Spleen (tissue), 13 donors: ENCODE measurements at places on chromosomes 16 and 17. TPM values are rescaled to one million over a fixed set of nuclear protein-coding genes. Genes with fewer than 3 reads are reported as not detected.

DNA sequence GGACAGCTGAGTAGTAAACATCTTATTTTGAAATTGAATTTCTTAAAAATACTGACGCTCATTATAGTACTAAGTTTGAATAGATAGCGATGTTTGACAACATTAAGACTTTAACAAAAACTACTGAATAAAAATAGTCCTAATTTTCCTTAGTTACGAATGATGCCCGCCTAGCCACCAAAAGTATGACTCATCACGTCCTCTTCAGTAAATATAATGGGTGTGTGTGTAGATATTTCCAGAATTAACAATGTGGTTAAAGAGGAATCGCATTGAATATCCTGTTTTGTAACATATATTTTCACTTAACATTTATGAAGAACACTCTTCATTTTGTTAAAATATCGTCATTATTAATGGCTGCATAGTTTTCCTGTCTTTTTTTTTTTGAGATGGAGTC, 187.6 kb downstream of the MYO1D start:
- DNase-seq = no peak

GRCh38 chr17:52106638-52107261, 51.8 kb downstream of the CA10 start:
- DNase-seq = no peak

DNA sequence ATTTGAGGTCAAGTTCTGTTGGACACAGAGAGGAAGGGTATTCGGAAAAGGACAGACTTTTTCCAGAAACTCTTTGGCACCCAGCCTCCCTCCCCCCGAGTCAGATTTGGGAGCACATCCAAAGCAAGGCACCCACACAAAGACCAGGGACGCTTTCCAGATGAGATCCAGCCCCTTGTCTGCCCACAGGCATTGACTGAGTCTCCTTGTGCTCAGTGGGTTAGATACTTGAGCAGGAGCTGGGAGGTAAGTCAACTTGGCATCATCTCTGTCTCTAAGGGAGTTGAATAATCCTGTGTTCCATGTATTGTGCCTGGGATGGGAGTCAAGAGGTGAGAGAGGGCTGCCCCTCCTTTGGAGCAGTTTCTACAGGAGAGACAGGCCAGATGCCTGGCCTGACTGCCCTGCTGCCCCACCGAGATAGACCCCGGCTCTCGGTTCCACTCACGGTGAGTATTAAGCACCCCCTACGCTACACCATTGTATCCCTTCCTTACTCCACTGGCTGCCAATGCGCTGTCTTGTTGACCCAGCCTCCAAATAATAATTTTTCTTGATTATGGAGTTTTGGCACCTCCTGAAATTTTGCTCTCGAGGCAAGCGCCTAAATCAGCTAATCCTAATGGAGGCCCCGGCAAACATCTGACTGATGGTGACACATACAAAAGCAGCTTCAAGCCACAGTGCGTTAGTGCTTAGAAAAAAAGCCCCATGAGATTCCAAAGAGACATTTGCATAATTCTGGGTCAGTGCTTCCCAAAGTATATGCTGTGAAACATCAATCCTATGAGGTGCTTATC, 29.6 kb upstream of the MAP3K14 start:
- peak; percentile 32 for DNase-seq

The CLEC10A gene
- 6.3 TPM for polyA plus RNA-seq

- no peak for DNase-seq
Measured at GRCh38 chr16:81992859-81993258, 18.4 kb downstream of the SDR42E1 start.

The TPSG1 gene
- not detected for polyA plus RNA-seq

The SOX8 gene
- polyA plus RNA-seq = 2.7 TPM

GRCh38 chr17:65423346-65424140, 137.9 kb downstream of the AXIN2 start:
- DNase-seq = no peak
